ENCODE measurements at places on chromosomes 7 and 10. TPM values are rescaled to one million over a fixed set of nuclear protein-coding genes. Genes with fewer than 3 reads are reported as not detected.

The GRM3 gene
- not detected for total RNA-seq

GRCh38 chr10:79498291-79498829, 14.0 kb upstream of the EIF5AL1 start:
- DNase-seq, result no peak

The CLEC2L gene
- not detected for total RNA-seq

DNA sequence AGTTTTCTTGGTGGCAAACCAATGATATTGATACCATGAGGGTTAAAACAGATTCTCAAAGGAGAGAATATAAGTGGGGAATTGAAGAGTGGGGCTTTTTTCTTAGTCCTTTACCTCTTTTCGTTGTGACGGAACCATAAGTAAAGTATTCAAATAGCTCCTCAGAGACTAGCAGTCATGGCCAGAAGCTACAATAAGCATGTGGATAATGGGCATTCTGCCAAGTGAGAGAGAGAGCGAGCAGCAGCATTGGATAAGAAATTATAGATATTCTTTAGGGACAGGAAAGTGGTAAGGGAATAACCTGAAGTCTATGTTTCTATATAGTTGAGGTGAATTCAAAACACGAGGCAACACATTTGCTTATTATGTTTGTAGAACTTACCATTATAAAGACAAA, 235.1 kb downstream of the SEMA3E start:
- DNase-seq, result no peak

DNA sequence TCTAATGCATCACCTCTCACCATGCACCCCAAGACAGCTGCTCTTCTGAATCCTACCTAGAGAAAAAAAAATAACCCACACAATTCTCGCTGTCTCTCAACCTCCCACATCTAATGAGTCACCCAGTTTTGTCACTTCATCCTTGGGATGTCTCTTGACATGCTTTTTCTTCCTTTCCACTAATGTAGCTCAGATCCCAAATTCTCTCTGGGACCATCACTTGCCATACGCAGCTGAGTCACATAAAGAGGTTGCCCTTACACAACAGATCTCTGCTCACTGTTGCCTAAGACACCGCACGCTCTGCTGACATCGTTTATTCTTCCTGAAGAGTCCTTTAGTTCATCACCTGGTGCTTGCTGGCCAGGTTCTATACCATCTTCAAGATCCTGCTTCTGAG, 606.0 kb upstream of the GALNT17 start:
- DNase-seq, result no peak

- no peak for DNase-seq
Observed at GRCh38 chr10:4474829-4475228, 351.2 kb upstream of the AKR1E2 start.

GRCh38 chr7:78565784-78566183, 767.2 kb downstream of the PHTF2 start:
- DNase-seq, result no peak

The SMARCD3 gene
- 13.1 TPM for total RNA-seq

DNA sequence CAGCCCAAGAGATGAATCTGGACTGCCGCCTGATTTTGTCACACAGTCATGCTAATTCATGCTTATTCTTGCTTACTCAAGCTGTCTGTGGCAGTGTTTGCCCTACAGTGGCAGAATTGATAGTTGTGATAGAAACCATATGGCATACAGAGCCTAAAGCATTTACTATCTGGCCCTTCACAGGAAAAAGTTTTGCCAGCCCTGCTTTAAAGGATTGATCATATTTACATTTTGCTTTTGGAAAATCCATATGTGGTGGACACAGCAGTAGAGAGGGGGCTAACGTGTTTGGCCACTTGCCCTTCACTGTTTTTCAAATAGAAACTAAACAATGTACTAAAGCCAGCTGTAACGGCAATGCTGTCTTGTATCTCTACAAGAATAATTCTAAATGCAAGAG, 974.0 kb upstream of the GHITM start:
- no peak for DNase-seq

The CALML5 gene
- total RNA-seq, result not detected

The GIMAP2 gene
- total RNA-seq, result not detected

DNA sequence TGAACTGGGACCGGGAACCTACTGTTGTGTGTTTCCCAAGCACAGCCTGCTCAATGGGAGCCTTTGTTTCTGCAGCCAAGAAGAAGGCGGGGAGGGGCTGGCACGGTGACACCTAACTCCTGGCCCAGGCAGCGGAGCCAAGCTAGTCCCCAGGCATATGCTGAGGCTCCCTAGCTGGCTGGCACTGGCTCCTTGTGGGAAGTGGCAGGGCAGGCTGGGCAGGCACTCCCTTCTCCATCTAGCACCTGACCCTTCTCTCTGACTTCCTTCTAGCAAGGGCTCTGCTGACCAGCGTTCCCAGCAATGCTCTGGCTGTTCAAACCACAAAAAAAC, 325.0 kb downstream of the PLXNA4 start:
- no peak for DNase-seq

The WEE2 gene
- total RNA-seq, result not detected

DNA sequence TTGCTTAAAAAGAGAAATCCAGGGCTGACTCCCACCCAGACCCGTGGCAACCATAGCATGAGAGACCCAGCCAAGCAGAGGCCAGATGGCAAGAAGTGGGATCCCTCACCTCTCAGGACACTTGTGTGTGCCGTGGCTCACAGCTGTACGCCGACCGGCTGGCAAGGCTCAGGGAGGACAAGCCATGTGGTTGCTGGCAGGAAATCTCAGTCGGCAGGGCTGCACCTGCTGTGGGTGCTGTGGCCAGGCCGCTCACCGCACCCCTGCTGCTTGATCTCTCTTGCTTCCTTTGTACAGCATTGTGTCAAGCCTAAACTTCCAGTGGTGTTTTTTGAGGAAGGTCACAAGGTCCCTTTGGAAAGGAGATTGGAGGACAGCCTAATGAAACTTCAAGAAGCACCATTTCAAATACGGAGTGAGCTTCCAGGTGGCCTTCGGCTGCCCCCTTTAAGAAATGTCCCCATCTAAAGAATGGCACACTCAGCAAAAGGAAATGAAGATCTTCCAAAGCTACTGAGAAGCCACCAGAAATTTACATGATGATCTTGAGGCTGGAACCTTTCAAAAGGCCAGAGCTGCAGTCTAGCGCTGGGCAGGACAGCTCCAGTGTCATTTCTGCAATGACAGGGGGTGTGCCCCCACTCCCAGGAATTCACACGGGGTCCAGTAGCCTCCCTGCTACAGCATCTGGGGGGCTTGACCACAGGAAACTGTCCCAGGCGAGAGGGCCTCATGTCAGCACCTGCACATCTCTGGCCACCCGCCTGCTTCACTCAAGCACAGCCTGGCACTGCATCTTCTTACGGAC, 409.0 kb upstream of the MGMT start:
- no peak for DNase-seq

The CYP2C19 gene
- 0.41 TPM for total RNA-seq

DNA sequence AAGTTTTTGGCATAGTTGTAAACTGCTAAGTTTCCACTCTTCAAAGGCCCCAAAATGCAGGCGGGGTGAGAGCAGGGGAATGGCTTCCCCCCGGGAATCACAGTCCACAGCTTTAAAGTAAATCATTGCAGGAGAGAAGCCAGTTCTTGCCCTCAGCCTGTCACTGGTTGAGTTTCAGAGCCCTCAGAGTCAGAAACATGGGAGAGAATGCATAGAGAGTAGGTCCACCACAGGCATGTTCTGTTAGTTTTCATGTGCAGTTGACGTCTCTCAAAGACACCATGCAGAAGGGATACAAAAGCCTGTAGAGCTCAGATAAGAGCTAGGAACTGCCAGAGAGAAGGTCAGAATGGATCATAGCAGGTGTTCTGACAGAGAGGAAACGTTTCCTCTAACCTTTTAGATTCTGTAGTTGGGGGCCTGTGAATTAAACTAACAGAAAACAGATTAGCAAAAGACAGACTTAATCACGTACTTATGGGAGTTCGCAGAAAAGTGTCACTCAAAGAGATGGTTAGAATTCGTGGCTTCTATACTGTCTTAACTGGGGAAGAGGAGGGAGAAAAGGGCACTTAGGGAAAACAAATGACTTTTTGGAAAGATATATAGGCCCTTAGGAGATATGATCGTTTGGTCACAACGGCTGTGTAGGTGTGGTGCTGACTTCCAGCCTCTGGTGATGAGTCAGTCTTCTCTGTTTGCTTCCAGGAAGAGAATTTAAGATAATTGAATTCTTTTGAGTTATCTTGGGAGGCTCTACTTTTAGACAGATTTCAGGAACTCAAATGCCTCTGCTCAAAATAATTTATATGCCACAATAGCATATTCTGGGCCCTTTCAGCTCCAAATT, 48.0 kb upstream of the MSRB2 start:
- DNase-seq, result no peak

The ZNF853 gene
- not detected for total RNA-seq

GRCh38 chr10:77710759-77711682, 73.4 kb upstream of the KCNMA1 start:
- DNase-seq, result peak; percentile 42

The SUN3 gene
- total RNA-seq, result not detected

DNA sequence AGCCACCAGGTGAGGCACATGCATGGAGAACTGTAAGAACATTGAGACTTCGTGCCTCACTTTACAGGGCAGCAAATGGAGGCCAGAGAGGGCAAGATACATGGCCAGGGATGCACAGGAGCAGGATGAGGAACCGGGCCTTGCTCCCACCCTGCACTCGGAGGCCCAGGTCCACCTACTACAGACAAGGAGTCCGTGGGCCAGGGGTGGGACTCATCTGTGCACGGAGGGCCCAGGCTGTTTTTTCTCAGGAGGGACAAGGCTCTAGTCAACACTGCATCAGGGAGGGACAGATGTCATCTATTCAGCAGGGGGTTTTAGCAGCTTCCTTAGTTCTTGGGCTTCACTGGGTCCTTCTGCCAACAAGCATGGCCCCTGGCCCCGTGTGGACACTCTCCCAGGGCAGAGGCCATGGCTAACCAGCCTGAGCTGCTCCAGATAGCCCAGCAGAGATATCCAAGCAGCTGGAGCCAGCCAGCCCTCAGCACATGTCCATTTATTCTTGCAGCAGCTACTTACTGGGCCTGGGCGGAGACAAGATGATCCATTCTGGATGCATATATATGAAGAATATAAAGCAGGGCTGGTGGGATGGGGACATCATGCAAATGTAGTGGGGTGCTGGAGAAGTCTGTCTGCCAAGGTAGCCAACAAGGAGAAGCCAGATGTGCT, 134.5 kb upstream of the RET start:
- DNase-seq, result no peak

The DNMBP gene
- total RNA-seq, result 6.0 TPM

DNA sequence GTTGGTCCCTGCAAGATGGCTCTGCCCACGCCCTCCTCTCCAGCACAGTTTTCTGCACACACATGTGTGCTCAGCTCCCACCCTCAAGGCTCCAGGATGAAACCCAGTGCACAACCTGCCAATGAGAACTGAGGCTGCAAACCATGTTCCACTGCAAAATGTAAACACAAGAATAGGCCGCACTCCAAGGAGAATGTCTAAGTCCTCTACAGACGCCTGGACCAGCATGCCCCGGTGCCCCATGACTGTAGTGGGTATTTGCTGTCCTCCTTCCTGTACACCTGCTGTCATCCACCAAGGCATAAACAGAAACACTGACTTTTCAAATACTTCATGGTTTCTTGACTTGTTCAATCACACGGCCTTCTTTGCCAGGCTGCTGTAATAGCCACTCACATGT, 72.6 kb downstream of the COBL start:
- no peak for DNase-seq

GRCh38 chr7:98922392-98923187, 44.3 kb downstream of the TRRAP start:
- peak; percentile 23 for DNase-seq

The FAM107B gene
- 125 TPM for total RNA-seq

The TEX47 gene
- not detected for total RNA-seq

The PIP gene
- not detected for total RNA-seq

- no peak for DNase-seq
Observed at GRCh38 chr7:126361183-126361582, 891.6 kb downstream of the GRM8 start.

DNA sequence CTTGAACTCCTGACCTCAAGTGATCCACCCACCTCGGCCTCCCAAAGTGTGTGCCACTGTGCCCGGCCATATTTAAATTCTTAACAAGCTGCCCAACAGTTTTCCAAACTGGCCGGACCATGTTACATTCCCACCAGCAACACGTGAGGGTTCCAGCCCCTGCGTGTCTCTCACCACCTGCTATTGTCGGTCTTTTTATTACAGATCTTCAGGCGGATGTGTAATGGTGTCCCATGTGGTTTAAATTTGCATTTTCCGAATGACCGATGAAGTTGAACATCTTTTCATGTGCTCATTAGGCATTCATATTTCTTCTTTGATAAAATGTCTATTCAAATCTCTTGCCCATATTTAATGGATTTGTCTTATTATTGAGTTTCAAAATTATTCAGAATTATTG, 11.5 kb downstream of the ELFN1 start:
- no peak for DNase-seq

DNA sequence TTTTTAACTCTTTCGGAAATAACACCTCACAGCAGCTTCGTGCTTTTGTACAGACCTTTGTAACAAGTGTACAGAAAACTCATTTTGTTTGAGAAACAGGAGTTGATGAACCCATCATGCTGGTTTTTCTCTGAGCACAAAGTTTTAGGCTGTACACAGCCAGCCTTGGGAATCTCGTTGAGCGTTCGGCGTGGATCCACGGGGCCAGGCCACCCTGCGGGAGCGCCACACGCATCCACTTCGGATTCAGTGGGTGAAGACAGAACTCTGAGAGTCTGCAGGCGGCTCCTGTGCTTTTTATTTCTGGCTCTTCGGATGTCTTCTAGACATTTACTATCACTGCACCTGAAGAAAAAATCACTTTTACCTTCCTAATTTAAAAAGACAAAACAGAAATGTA, 131.2 kb downstream of the SMURF1 start:
- no peak for DNase-seq

The PNLIPRP1 gene
- total RNA-seq, result not detected

DNA sequence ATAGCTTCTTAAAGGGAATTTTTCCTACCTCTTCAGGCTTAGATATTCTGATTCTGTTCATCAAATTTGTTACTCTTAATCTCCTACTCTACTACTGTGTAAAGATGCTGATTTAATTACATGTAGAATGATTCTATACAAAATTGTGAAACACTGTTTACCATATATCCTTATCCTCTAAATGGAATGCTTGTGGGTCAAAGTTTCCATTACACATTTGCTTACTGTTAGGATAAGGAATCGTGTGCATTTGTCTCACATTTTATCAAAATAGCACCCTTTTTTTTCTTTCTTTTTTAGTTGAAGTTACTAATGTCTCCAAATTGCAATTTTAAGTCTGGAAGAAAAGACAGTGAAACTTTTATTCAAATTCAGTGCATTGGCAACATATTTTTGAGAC, 65.3 kb downstream of the TFEC start:
- DNase-seq, result no peak

DNA sequence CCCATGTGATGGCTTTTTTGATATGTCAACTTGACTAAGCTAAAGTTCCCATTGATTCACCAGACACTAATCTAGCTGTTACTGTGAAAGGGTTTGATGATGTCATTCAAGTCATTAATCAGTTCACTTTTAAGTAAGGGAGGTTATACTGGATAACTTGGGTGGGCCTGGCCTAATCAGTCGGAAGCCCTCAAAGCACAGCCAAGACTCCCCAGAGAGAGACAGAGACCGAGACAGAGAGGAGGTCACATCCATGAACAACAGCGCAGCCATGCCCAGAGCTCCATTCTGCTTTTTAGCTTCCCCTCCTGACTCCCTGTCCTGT, 103.4 kb downstream of the TRIL start:
- no peak for DNase-seq

The CHN2 gene
- total RNA-seq, result not detected
